Aorta (tissue), 5 donors: ENCODE measurements at places on chromosomes 1 and 21. TPM values are rescaled to one million over a fixed set of nuclear protein-coding genes. Genes with fewer than 3 reads are reported as not detected.

GRCh38 chr1:219664310-219665029 lies 51.6 kb upstream of the ZC3H11B start:
- DNase-seq = no peak

DNA sequence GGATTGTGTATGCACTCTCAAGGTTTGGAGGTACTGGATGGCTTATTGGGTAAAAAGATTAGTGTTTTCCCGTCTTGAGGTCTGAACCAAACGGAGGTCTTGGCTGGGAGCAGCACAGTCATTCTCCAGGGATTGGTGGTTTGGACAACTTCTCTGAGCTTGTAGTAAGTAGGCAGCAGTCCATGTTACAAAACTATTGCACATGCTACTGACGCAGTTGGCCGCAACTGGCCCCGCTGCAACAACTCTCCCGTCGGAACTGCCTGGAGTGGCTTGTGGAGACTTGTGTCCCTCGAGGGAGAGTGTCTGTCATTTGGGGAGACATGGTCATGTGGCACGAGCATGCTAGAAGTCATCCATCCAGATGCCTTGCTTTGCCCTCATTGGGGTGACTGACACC lies 276.0 kb downstream of the TM2D1 start:
- DNase-seq = peak; percentile 86

DNA sequence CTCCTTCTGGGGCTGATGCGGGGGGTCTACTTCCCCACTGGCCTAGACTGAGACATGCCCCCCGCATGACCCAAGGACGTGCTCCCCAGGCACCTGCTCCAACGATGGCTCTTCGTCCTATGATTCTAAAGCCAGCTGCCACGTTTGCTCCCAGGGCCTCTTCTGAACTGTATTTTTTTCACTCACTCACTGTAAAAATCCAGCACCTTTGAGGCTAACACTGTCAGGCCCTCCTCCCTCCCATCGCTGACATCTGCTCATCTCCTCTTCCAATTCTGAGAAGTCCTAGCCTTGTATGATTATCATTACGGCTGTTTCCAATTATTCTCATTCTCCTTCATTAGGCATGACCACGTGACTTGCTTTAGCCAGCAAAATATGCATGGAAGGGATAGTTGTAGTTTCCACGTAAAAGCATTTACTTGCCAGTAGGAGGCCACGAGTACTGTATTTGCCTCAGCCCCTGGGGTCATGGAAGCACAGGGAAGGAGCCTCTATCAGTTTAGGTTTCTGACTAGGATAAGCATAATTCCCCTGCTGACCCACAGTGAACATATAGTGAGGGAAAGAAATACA lies 19.1 kb upstream of the EDN2 start:
- no peak for DNase-seq

Gene BATF3
- 5.5 TPM for total RNA-seq
